H4 (cell line): ENCODE measurements at places on chromosomes 11 and 22. TPM values are rescaled to one million over a fixed set of nuclear protein-coding genes. Genes with fewer than 3 reads are reported as not detected.
A peak's percentile ranks its signal among the peaks of the same experiment; 100 is the strongest.

- DNase-seq: no peak
These were observed 50.9 kb downstream of the TRIOBP start for GRCh38 chr22:37747715-37748100.

DNA sequence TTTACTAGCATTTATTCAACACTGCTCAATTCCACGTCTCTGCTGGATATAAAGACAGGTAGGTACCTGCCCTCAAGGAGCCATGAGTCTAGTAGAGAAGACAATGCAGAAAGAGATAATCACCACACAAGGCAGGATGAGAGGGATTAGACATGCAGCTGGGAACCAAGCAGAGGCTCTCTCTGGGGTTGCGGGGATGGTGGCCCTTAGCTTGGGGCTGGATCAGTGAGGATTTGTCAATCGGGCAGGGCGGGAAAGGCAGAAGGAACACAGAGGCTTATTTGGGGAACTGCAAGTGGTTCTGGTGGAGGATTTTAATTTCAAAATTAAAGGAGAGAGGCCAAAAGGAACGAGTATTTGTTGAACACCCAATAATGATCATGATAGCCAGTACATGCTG, 8.5 kb upstream of the DMC1 start:
- DNase-seq: no peak

DNA sequence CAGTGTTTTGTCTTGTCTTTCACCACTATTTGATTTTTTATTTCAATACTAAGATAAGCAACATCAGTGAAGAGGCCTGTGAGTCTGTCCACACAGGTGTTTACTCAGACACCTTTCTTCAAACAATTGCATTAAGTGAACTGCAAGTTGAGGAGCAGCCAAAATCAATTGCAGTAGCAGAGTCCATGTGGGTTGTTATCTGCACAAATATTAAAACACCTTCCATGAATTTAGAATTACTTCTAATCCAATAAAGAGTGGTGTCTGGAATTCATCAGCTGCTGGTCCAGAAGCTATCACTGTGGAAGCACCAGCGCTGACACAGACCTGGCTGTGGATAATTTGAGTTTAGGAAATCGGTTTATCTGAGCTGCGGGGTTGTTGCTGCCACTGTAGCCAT, 83.5 kb upstream of the FAT3 start:
- no peak for DNase-seq

Gene MRGPRE
- total RNA-seq: not detected in 2 replicates

GRCh38 chr11:62030071-62030684, 62.7 kb upstream of the FTH1 start:
- DNase-seq: no peak

DNA sequence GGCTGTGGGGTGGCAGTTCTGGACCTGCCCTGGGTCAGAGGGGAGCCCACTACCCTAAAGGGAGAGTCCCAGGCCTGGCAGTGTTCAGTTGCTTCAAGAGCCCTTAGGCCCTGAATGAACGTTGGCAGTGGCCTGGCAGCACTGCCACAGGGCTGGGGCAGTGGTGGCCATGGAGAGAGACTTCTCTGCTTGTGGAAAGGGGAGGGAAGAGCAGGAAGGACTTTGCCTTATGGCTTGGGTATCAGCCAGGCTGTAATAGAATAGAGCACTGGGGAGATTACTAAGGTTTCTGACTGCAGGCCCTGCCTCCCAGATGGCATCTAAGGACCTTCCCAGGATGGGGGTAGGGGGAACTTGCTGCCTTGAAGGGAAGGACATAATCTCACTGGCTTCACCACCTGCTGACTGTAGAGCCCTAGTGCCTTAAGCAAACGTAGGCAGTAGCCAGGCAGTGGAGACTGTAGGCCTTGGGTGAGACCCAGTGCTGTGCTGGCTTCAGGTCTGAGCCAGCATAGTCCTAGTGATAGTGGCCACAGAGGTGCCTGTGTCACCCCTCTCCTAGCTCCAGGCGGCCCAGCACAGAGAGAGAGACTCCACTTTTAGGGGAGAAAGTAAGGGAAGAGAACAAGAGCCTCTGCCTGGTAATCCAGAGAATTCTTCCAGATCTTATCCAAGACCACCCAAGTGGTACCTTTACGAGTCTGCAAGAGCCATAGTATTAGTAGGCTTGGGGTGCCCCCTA, 27.6 kb downstream of the PLA2G6 start:
- no peak for DNase-seq

DNA sequence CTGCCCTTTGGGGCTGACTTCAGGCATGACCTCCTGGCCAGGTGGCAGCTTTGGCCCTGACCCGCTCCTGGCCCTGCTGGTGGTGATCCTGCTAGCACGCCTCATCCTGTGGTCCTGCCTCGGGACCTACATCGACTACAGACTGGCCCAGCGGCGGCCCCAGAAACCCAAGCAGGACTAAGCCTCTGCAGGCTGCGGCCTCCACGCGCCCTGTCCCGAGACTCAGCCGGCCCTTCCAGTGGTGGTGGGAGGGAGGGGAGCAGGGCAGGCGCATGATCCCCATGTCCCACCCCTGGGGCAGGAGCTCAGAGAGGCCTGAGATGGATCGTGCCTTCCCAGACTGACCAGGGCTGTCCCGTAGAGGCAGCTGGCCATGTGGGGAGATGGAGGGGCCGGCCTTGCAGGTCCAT, 2.1 kb downstream of the SMIM38 start:
- no peak for DNase-seq

DNA sequence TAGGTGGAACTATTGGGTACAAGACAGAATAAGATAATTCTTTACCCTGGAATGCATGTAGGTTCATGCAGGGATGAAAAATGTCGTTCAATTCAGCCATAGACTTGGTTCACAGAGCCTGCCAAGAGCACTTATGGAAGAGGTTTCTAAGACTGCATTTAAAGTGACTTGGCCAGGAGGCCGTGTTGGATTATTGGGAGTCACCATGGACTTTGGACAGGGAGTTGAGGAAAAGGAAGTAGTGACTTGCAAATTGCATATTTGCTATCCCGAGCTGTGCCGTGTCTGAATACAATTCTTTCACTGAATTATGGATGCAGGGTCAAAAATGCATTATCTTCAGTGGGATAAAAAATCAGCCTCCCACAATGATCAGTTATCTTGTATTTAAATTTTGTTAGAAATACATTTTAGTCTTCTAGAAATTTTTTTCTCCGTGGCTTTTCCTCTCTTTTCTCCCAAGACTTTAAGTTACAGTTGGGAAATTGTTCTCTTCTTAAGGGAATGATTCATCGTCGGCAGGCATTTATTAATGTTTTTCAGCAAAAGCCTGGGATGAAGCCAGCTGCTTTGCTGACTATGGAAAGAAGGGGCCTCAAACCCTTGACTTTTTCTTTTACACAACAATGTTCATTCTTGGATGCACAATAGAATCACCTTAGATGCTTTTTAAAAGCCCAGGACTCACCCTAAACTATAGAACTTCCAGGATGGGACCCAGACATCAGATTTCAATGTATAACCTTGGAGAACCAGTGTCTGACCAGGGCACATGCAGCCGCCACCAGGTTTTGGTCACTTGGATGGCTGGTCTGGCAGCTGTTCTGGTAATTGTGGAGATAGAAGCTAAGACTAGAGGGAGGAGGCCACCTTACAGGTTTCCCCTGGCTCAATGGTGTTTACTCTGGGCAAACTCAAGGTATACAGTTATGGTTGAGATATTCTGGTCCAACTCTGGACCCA, 70.8 kb downstream of the FAT3 start:
- DNase-seq: no peak

DNA sequence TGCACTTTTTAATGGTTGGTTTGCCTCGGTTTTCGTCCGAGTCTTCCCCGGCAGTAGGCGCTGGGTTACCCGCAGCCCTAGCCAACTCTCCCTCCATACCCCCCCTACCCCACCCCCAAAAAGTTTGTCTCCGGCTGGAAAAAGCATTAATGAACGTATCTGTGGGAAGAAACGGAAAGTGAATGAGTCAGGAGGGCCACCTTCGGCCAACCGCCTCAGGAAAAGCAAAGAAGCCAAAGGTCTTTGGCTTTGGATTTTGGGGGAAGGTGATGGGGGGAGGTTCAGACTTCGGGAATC, 508 bp upstream of the FLI1 start:
- DNase-seq: no peak

DNA sequence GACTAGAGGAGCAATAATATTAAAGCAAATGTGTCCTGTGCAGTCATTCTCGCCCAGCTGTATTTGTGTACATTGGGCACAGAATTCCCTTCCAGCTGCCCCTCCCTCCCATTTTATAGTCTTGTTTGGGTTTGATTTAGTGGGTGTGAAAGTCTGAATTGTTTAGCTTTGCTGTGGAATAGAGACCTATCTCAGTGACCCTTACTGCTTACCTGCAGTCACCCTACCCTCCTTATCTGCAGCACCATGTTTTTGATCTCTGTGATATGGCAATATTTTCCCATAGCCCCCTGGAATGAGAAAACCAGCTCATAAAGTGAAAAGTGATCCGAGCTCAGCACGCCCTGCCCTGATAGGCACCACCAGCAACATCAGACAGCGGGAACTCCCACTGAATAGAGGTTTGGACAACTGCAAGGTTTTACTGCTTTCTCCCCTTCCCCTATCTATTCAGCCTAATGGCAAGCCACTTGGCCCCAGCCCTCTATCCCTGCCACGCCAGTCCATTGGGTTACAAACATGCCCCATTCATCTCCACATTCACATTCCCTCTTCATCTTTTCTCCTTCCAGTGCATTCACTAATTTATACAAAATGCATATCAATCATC, 199.0 kb downstream of the ETS1 start:
- no peak for DNase-seq

DNA sequence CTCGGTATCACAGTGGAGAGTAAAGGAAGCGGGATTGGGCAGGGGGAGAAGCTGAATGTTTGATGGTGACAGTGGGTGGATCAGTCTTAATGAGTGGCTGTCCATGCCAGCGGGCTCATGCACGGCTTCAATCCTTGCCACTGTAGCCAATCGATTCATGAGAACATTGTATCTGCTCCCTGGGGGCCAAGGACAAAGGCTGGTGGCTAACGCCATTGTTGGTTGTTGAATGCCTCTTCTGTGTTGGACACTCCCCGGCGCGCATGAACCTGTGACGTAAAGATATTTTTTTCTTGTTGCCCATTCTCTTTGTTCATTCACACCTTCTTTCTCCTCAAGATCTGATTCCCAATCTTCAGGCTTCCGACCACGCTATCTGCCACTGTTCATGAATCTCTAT, 20.9 kb upstream of the ATXN10 start:
- no peak for DNase-seq

DNA sequence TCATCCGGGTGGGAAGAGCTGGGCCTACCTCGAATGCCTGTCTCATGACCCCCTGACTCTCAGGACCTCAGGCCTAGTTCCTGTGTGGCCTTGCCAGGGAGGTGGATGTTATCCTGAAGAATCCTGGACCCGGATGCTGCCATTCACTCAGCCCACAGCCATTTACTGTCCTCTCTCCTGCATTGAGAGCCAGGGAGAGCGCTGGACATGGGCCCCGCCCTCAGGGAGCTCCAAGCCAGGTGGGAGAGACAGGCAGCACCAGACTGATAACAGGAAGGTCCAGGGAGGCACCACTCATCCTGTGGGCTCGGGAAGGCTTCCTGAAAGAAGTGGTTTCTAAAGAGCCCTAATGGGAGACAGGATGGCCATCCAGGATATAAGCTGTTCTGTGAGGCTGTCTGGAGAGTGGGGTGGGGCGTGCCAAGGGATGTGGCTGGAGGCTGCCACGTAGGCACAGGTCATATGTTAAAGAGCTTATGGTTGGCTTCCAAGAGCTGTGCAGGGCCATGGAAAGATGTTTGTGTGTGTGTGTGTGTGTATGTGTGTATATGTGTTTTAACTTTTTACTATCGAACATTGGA, 8.6 kb downstream of the SERPINH1 start:
- no peak for DNase-seq

Gene SLC5A12
- total RNA-seq: not detected in 2 replicates

Gene CD3E
- not detected in 2 replicates for total RNA-seq

Gene CDCA5
- total RNA-seq: 28.7 and 30.5 TPM in 2 replicates

DNA sequence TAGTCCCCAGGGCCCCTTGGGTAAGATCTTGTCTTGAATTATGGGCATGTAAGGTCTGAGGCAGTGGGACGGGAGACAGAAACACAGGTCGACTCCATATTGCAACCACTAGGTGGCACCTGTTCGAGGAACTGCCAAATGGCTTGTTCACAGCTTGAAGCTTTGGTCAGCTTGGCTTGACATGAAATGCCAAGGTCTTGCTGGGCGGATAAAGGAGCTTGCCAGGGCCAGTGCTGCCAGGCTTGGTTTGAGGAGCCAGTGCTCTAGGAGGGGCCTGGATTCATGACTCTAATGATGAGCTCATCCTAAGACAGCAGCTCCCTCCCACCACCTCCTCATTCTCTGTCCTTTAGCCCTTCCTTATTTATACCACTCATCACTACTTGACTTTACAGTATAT, 11.9 kb upstream of the NRIP3 start:
- DNase-seq: peak; percentile 85

DNA sequence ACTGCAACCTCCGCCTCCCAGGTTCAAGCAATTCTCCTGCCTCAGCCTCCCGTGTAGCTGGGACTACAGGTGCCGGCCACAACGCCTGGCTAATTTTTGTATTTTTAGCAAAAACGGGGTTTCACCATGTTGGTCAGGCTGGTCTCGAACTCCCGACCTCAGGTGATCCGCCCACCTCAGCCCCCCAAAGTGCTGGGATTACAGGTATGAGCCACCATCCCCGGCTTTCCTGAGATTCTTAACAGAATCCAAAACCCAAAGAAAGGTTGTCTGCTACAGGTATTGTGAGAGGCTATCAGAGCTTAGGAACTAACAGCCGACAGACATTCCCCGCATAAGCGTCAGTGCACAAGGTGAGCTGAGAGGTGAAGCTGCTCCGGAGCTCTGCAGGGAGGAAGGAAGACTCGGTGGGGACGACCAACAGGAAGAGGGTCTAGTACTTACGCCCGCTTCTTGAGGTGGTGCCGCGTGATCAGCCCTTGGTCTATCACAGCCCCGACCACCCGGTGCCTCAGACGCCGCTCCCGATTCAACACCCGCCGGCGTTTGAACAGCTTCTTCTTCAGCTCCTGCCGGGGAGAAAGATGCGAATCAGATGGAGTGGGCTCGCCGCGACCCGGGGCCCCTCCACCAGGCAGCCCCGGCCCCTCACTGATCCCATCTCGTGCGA, 470 bp downstream of the C11orf98 start:
- peak; percentile 38 for DNase-seq

- no peak for DNase-seq
These were observed 16.7 kb downstream of the RRP8 start for GRCh38 chr11:6586434-6587359.

Gene TSPAN32
- total RNA-seq: 0.81 and 4.0 TPM in 2 replicates

Gene XNDC1N
- 1.4 and 2.6 TPM in 2 replicates for total RNA-seq

- DNase-seq: peak; percentile 48
These were observed 305.3 kb downstream of the KIRREL3 start for GRCh38 chr11:126695293-126695692.

GRCh38 chr22:42639541-42640241, 710 bp downstream of the ATP5MGL start:
- no peak for DNase-seq

DNA sequence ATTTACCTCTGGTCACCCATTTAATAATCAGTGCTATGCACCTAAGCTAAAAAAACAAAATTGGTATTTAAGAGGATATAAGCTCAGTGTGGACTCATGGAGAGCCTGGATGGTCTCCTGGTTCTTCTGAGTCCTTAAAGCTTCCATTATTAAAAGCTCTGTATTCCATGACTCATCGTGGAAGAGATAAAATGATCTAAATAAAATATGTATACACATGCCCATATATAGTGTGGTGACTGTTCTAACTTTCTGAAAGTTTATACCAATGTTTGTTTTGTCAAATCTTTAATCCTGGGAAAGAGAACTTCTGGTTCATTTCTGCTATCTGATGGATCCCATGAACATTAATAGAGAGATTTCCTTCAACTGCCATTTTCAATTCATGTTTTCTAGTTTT, 375.9 kb downstream of the GUCY1A2 start:
- peak; percentile 17 for DNase-seq

Gene FAT3
- 0.04 and 0.08 TPM in 2 replicates for total RNA-seq

Gene MAP6
- total RNA-seq: not detected in 2 replicates

Gene C11orf87
- not detected in 2 replicates for total RNA-seq

- DNase-seq: no peak
These were observed 810.7 kb downstream of the BRD1 start for GRCh38 chr22:49016909-49017481.
